ENCODE measurements at places on chromosomes 16 and 17. TPM values are rescaled to one million over a fixed set of nuclear protein-coding genes. Genes with fewer than 3 reads are reported as not detected.

The GFAP gene
- not detected for total RNA-seq

The RABEP2 gene
- 21.7 TPM for total RNA-seq

The ZFP3 gene
- 3.7 TPM for total RNA-seq

The ZDHHC1 gene
- total RNA-seq: 1.3 TPM

The OR2C1 gene
- total RNA-seq: not detected

The KLHL10 gene
- total RNA-seq: not detected

The HOXB7 gene
- total RNA-seq: 0.89 TPM

The MARF1 gene
- total RNA-seq: 69.0 TPM

The CTRB1 gene
- total RNA-seq: not detected

The DDX5 gene
- 861 TPM for total RNA-seq

The CRHR1 gene
- total RNA-seq: not detected

The TPSG1 gene
- total RNA-seq: not detected

The TBC1D3L gene
- total RNA-seq: 6.6 TPM

The SNX20 gene
- 25.0 TPM for total RNA-seq

The ARHGAP44 gene
- not detected for total RNA-seq

The ABCC11 gene
- total RNA-seq: 0.22 TPM

The DNAAF8 gene
- total RNA-seq: 0.15 TPM

The B3GNT9 gene
- 2.7 TPM for total RNA-seq

The CSH1 gene
- total RNA-seq: not detected

The CAMKK1 gene
- 2.7 TPM for total RNA-seq

The KIF18B gene
- 27.1 TPM for total RNA-seq

The SULT1A4 gene
- total RNA-seq: 1.0 TPM

The TPSB2 gene
- not detected for total RNA-seq
